ENCODE measurements at places on chromosomes 1 and 21.

GRCh38 chr1:12076425-12077005, 13.4 kb downstream of the TNFRSF8 start:
- DNase-seq, result no peak

GRCh38 chr1:23383577-23384311, 14.1 kb upstream of the ZNF436 start:
- no peak for DNase-seq

DNA sequence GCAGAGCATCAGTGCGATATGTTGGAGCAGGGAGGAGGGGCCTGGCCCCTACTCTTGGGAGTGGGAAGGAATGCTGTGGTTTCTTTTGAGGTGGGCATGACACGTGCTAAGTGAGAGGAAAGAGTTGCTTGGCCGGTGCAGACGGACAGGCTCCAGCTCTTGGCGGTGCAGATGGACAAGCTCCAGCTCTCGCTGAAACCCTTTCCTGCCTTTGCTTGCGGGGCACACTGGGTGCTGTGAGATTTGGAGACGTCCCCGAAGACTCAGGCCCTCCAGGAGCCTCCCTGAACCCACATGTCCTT, 15.9 kb downstream of the PDXK start:
- DNase-seq, result peak; percentile 84

- peak; percentile 25 for DNase-seq
These were observed 30.9 kb downstream of the SKI start for GRCh38 chr1:2258996-2259395.

DNA sequence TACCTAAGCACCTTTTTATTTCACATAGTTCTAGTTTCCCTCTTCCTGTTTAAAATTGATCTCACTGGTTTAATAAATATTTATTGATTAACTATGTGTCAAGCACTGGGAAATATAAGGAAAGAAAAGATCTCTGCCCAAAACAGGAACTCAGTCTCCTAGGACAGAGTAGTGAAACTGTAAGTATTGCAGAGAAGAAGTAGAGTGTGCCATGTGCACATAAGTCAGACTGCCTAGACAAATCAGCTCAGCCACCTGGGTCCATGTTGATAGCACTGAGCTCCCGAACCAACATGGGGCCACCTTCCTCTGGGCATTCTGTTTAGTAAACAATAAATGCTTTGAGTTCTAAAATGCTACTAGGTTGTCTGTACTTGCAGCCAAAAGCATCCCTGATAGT, 9.8 kb upstream of the SSX2IP start:
- DNase-seq, result no peak
